T-helper 9 cell (primary cell): ENCODE measurements at places on chromosomes 5 and 9.

DNA sequence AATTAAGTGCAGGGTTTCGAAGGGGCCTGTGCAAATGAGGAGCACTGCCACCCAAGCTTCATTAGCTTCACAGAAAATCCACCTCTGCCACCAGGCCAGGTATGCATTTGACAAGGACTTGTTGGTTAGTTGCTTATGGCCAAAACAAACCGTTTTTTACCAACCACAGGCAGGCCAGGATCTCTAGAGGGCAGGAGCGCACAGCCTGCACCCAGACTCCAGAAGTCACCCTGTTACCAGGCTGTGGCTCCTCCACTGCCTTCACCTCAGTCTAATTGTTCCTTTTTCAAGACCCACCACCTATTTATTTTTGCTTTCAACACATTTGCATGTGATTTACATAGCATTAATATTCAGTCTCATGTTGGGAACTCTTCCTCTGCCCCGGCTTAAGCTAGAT, 78.3 kb upstream of the HSPA9 start:
- no peak for DNase-seq

DNA sequence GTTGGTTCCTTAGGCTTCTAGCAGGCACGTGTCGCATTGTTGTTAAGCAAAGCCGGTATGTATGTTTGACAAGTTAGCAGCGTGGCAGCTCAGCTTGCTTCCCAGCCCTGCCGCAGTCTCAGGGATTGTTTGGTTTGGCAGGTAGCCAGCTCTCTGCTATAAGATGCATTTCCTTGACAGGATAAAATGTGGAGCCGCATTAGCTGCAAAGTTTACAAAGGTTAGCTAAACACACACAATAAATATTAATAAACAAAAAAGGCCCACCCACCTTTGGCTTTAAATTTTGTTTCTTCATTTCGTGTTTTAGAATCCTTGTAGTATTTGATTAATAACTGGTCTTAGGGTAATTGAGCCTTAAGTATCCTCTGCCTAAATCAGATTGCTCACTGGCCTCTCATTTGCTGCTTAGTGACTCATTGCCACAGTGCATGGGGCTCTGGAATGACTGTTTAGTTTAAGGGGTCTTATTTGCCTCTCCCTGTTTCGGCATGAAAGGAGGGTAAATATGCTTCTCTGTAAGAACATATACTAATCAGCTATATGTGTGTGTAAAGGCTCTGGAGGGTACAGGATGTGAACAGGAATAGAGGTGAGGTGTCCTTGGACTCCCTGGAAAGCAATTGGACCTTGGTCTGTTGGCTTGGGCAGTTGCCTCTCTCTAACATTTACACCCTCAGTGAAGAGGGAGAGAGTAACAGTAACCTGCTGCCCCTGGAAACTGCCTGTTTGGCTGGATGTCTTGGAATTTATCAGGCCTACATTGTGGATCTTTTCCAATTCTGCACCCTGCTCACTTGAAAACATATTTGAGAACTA, 122.0 kb downstream of the GDNF start:
- no peak for DNase-seq

DNA sequence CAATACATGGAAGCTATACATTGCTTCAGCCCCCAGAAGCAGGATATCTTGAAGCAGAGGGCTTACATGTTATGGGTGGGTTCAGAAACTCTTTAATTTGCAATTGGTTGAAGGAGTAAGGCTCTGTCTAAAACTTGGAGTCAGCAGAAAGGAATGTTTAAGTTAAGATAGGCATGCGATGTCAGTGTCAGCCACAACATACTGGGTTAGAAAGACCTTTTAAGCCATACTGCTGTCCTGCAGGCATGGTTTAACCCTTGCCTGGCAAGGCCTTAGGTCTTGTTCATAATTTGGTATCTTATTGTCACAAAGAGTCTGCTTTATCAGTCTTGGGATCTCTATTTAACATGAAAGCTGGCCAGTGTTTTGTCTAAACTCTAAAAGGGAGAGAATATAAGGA, 1619.6 kb upstream of the WWC1 start:
- DNase-seq = no peak

GRCh38 chr9:93119953-93120845, 13.9 kb downstream of the NINJ1 start:
- no peak for DNase-seq

DNA sequence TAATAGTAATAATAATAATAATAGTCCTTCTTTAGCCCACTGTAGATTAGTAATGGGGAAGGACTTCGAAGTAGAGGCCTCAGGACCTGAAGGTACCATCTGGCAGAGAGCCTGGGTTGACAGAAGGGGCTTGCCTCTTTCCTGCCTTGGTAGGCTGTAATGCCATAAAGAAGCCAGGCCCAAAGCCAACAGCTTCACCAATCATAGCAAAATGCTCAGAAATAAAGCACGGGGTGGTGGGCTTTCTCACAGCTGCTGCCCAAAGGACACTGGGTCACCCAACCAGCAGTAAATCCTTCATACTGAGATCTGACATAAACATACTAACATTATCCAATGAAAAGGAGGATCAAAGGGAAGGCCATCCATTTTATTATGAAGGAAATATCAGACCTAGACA, 70.7 kb downstream of the SUSD1 start:
- DNase-seq = no peak

DNA sequence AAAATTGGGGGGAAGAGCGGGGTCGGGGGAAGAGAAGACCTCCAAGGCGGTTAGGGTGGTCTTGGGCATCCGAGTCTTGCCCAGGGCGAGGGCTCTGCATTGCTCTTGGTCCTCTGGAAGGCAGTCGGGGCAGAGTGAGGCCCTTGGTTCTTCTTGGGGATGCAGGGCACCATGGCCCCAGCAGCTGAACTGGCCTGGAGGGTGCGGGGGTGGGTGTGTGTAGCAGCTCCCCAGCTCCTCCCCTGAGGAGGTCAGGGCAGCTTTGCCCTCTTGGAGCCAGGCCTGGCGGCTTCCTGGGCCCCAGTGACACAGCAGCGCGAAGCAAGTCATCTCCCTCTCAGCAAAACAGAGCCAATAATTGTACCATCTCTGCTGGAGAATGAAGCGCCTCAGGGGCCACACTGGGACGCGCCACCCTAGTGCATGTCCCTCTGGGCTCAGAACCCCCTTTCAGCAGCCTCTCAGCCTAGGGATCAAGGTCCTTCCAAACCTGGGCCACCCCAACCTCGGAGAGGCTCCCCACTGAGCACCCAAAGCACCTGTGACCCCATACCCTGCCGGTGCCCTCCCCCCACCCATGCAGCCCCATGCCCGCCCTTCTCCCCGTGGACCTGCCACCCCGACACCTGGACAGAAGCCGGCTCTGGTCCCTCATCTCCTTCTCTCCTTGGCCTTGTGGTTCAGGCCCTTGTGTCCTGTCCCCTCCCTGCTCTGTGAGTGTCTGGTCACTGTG, 10.4 kb upstream of the RXRA start:
- DNase-seq = no peak

DNA sequence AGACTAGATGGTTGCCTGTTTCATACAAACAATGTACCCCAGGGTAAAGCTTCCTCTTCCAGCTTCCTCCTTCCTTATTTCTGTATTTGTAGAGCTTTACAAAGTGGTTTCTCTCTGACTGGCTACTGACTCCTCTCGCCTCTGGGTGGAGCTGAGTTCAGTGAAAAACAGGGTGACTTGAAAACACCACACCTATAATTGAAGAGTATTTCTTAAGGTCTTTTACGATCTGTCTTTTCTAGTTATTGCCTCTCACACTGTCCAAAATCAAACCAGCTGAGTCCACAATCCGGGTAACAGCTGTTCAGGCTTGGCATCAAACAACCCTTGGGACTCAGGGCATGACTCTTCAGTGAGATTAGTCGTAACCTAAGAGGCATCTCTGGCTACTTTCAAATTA, 200.4 kb downstream of the ARRDC3 start:
- DNase-seq = no peak

GRCh38 chr5:22918511-22918910, 65.4 kb upstream of the CDH12 start:
- DNase-seq = no peak

- DNase-seq = no peak
Observed at GRCh38 chr9:125161284-125161918, 18.1 kb upstream of the SCAI start.

GRCh38 chr9:124022201-124023121, 10.9 kb downstream of the LHX2 start:
- no peak for DNase-seq

DNA sequence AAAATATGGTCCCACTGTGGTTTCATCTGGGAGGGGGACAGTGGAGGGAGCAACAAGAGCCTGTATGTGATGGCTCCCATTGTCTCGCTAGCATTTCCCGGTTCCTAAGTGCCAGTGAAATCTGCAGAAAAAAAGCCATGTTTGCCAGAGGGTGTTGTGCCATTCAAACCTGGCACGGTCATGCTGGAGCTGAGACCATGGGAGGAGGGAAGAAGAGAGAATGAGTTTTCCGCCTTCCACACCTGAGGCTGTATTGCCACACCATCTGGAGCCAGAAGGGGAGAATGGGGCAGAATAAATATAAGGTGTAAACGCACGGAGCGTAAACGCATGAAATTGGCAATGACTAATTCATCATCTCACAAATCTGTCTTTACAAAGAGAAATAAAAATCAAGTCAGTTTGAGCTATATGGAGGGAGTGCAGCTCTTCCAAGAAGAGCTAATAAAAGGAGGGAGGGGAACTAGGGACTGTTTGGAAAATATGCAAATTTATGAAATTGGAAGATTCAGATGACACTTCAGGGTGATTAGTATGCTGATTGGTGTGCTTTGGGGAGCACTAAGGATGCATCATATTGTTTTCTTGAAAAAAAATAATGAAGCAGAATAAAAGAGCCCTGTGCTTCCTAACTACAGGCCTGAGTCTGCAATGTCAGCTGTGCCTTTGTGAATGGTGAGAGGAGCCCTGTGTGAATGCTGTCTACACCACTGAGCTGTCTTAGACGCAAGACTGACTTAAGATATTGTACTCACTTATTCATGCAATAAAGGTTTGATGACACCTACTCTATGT, 237.9 kb downstream of the NSG2 start:
- DNase-seq = no peak
